ENCODE measurements at places on chromosomes 4 and X.

GRCh38 chrX:38426785-38427184, 74.4 kb downstream of the OTC start:
- DNase-seq: no peak

DNA sequence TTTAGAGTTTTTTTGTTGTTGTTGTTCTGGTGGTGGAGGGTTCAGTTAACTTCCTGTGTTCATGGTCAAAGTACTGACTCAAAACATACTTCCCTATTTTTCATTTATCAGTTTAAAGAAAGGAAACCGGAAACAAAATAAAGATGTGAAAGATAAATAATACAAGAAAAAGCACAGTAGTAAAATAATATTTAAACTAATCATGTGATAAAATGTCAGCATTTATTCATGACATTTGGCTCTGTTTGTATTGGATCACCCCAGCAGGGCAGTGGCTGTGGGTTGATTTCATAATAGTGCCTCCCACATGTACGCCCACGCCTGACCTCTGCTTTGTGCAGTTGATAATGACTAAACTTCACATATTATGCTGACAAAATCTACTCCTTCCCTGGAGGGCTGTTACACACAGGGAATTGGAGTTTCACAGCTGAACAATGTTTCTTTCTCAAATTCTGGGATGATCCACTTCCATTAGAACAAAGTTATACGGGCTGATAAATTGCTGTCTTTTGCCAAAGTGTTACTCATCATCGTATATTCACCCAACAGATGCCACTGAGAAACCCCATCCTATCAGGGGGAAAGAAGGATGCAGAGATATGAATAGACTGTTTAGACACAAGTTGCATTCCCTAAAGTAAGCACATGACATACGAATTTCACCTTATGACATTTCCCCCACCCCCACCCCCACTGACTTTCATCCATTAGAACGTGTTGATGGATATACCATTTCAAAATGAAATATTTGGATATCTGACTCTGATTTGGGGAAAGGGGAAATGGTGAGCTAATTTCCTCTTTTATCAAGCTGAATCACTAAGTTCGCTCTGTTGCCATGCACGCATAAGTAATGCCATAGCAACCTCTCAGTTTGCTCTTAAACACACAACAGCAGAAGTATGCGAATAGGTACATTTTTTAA, 48.3 kb downstream of the AMELX start:
- DNase-seq: no peak

- no peak for DNase-seq
These were observed 351.8 kb downstream of the GRIA2 start for GRCh38 chr4:157572284-157572683.

DNA sequence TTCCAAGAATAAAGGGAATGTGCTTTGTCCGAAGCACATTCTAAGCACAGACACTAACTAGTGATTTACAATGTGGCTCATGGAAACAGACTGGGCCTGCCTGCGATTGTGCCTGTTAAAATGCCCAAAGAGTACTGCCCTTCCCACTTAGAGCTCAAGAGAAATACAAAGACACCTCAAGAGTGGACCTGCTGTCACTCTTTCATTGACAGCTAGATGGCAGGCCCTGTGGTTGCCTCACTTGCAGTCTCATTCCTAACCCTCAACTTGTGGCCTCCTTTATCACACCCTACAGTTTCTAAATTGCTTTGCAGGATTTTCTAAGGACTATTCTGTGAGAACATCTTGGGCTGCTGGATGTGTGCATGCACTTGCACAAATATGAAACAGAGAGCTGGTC, 331.0 kb upstream of the EMCN start:
- DNase-seq: peak; percentile 7

DNA sequence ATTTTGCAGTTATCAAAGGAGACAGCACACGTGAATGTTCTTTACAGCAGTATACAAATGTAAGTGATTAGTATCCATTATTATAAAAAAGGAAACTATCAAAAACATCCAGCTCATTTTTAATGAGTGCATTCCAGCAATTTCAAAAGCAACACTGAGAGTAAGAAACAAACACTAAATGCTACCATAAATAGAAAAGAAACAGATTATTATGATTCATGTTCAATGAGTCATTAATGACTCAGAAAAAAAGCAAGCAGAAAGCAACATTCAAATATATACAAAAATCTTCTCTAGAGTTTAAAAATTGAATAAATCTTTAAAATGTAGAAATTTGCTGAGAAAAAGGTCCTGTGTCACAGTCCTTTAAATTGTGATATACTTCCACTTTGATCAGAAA, 346.5 kb upstream of the FMR1 start:
- no peak for DNase-seq

GRCh38 chr4:95220205-95221175, 328.3 kb downstream of the UNC5C start:
- no peak for DNase-seq

DNA sequence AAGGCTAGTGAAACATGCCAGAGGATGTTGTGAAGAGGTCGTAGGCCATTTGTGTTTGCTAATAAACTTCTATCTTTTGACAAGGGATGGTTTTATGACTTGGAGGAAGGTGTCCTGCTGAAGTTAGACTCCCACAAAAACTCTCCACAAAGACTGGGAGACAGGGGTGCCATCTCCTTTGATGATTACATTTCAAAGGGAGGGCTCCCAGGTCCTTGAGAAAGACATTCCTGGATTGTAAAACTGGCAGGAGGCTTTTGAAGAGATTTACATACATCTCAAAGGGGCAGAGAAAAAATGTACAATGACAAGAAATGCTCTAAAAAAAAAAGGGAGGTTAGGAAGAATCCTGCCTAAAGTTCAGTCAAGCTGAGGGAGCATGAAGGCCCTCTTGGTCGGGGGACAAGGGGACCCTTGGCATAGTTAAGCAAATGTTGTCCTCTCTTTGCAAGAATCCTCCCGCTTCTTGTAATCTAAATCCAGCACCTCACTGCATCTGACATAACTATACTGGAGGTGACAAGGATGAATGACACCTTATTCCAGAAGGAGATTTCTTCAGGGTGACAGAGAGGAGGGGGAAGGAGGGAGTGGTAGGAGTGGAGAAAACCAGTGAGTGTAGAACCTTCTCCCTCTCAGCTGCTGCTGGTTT, 41.1 kb upstream of the MGST2 start:
- DNase-seq: no peak

DNA sequence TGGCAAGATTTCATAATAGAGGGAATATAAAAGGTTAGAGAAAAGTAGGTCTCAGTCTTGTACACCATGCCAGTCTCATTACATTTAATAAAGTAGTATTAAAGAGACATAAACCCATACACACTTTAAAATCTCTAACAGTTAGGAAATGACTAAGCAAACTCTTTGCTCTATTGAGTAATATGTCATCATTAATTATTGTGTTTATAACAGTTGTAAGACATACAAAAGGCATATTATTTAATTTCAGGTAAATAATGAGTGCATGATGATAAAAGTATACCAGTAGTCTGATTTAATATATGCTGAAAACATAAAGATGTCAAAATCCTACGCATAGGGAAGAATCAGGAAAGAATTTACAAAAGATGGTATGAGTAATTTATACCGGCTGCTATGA, 31.0 kb upstream of the FGG start:
- DNase-seq: no peak

GRCh38 chr4:48831532-48832030, 693 bp downstream of the OCIAD1 start:
- DNase-seq: no peak

DNA sequence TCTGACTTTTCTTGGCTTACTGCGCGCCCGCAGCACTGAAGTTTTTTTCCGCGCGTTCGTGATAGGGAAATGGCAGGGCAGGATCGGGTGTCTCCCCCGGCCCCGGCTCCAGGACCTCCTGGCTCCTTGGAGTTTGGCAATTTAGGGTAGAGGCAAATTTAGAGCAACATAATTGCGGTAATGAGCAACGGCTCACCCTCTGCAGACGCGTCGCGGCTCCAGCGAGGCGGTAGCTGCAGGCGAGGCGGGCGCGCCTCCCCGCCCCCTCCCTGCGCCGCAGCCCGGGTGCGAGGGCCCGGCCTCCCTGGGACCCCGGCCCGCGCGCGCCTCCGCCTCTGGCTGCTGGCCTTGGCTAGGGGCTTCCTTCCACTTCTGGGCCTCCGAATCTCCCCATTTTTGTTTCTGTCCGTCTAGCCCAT, 6.2 kb downstream of the MSX1 start:
- no peak for DNase-seq

- no peak for DNase-seq
These were observed 4.2 kb downstream of the STBD1 start for GRCh38 chr4:76310683-76311082.

- no peak for DNase-seq
These were observed 112.0 kb downstream of the AFF2 start for GRCh38 chrX:148612431-148612830.

GRCh38 chr4:36313301-36313700, 31.9 kb downstream of the DTHD1 start:
- no peak for DNase-seq

- no peak for DNase-seq
These were observed 244.7 kb downstream of the ENOX2 start for GRCh38 chrX:130658310-130658709.

DNA sequence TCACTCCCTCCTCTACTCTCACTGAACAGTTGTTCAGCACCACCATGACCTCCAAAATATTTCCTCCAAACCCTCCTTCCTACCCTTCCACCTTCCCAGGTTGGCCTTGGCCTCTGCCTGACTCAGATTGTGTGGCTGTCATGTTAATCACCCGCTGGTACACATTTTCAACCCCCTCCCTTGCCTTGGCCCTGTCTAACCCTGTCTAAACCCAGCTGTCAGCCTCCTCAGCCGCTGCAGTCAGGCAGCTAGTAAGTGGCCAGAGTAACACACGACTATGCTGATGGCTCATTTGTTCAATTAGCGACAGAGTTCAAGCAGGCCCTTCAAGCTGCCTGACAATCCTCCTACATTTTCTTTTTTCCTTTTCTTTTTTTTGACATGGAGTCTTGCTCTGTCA, 18.0 kb downstream of the ING2 start:
- DNase-seq: no peak

DNA sequence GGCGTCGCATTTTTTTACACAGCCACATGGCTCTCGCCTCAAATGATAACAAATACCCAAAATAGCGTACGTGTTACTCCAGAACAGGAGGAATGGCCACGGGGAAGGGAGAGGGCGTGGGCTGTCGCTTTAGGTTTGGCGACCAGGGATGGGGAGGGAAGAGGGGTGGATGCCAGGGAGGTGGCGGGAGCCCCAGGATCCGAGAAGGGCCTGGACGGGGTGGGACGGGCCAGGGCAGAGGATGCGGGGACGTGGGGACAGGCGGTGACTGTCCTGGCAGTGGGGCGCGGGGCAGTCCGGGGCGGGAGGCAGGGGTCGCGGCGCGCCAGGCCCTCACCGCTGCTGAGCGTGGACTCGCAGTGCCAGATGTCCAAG, 631 bp downstream of the TMEM47 start:
- DNase-seq: peak; percentile 39

DNA sequence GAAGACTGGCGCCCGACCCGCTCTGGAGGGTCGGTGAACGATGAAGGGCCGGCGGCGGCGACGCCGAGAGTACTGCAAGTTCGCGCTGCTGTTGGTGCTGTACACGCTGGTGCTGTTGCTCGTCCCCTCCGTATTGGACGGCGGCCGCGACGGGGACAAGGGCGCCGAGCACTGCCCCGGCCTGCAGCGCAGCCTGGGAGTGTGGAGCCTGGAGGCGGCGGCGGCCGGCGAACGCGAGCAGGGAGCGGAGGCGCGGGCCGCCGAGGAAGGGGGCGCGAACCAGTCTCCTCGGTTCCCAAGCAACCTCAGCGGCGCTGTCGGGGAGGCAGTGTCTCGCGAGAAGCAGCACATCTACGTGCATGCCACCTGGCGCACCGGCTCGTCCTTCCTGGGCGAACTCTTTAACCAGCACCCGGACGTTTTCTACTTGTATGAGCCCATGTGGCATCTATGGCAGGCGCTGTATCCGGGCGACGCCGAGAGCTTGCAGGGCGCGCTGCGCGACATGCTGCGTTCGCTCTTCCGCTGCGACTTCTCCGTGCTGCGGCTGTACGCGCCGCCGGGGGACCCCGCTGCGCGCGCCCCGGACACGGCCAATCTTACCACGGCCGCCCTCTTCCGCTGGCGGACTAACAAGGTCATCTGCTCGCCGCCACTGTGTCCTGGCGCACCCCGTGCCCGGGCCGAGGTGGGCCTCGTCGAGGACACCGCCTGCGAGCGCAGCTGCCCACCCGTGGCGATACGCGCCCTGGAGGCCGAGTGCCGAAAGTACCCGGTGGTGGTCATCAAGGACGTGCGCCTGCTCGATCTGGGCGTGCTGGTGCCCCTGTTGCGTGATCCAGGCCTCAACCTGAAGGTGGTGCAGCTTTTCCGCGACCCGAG, 568 bp downstream of the CHST7 start:
- DNase-seq: peak; percentile 24

DNA sequence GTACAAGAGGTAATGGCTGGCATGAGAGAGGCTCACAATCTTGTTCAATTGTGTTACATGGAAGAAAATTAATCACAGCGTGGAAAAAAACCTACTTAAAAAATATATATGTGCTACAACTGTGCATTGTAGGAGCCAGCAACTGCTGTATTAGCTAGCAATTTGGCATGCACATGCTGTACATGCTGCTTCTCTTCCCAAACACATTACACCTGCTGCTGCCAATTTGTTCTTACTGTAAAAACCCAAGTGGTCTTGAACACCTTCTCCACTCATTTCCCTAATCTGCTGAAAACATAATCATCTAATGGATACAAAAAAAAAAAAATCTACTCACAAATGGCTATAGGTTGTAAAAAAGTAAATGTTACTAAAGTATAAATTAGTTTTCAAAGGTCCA, 264.2 kb downstream of the INPP4B start:
- DNase-seq: no peak

DNA sequence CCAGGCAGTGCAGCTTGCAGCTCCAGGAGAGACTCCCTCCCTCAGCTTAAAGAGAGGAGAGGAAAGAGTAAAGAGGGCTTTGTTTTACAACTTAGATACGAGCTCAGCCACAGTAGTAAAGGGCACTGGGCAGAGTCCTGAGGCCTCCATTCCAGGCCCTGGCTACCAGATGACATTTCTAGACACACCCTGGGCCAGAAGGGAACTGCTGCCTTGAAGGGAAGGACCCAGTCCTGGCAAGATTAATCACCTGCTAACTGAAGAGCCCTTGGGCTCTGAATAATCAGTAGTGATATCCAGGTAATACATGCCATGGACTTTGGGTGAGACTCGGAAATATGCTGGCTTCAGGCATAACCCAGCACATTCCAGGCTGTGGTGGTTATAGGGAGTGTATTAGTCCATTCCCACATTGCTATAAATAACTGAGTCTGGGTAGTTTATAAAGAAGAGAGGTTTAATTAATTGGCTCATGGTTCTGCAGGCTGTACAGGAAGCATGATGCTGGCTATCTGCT, 15.3 kb upstream of the SLC16A2 start:
- no peak for DNase-seq

GRCh38 chrX:124641737-124642491, 295.6 kb downstream of the SH2D1A start:
- no peak for DNase-seq

DNA sequence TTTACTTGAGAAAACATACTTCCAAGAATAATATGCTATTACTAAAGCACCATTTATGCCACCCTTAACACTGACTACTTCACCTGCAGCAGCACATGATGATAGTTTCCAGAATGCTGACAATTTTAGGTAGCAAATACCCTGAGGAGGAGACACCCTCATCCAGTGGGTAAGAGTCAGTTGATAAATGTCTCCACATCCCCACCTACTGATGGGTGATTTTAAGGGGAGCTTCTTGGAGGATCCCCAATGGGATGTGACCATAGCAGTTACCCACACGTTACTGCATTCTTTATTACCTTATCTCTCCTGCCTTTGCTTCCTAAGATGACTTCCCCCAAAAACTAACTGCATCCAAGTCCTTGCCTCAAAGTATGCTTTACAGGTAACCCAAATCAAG, 131.2 kb upstream of the SMARCAD1 start:
- no peak for DNase-seq
